Natural killer cell treated with Interleukin-12 subunit alpha and Interleukin-12 subunit beta and Interleukin-15 and Interleukin-18, amount 100 ng/mL, for 72 hours (primary cell): ENCODE measurements at places on chromosomes 6 and 20. TPM values are rescaled to one million over a fixed set of nuclear protein-coding genes. Genes with fewer than 3 reads are reported as not detected.

The POM121L2 gene
- not detected for total RNA-seq

The ABT1 gene
- total RNA-seq, result 26.1 TPM

The OR10C1 gene
- not detected for total RNA-seq

The FGD2 gene
- 9.3 TPM for total RNA-seq

The COL21A1 gene
- total RNA-seq, result not detected

The SEMG1 gene
- total RNA-seq, result not detected

The TMC2 gene
- total RNA-seq, result not detected

The GPSM3 gene
- total RNA-seq, result 131 TPM

The TEAD3 gene
- total RNA-seq, result 0.25 TPM

The TFAP2D gene
- not detected for total RNA-seq

The BMP2 gene
- 0.11 TPM for total RNA-seq
